ENCODE measurements at places on chromosomes 7 and 10.

- DNase-seq: peak; percentile 32
Measured at GRCh38 chr7:7795630-7796121, 77.3 kb upstream of the RPA3 start.

GRCh38 chr10:103855424-103855823, at the start of gene SH3PXD2A:
Gene SH3PXD2A (minus strand): TSS chr10:103855576. CDS start chr10:103855266, 310 bp downstream.
- no peak for DNase-seq

DNA sequence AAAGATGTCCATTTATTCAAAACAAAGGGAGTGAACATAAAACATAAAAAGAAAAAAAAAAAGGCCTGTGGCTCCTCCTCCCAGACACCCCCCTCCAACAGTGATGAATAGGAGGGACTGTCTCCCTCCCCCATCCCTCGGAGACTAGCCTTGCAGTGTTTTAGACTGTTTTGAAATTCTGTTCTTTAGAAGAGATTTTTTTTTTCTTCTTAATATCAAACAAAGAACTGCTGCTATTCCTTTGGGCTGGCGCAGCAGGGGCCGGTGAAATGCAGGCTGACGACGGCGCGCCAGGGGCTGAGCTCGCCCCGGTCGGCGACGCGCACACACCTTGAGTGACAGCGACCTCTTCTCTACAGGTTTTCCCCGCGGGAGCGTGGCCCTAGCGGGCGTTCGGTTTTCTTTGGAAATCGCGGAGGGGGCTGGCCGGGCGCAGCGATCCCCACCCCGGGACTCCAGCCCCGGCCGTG, at the start of gene LANCL2:
TSS of gene LANCL2 (plus strand) at position 133 of the 470 bp plus-strand sequence. CDS start 689 bp downstream, outside the sequence.
- DNase-seq: peak; percentile 17

DNA sequence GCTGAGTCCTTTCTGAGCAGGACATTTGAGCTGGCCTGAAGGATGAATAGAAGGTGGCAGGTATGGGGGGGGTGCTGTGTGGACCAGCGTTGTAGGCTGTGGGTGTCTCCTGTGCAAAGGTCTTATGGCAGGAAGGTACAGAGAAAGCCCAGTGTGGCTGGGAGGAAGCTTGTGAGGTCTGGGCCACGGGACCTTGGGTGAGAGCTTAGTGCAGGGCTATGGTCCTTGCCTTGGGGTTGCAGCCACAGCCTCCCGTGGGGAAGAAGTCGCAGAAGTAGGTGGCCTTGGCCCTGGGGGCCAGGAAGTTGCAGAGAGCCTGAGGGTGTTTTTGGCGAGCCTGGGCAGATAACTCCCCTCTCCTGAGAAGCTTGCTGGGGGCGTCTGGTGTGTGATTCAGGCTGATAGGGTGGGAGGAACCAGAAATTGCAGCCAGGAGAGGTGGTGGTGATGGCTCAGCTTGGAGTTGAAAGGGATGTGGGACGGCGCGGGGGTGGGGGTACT, 172.0 kb upstream of the TNRC18 start:
- no peak for DNase-seq

DNA sequence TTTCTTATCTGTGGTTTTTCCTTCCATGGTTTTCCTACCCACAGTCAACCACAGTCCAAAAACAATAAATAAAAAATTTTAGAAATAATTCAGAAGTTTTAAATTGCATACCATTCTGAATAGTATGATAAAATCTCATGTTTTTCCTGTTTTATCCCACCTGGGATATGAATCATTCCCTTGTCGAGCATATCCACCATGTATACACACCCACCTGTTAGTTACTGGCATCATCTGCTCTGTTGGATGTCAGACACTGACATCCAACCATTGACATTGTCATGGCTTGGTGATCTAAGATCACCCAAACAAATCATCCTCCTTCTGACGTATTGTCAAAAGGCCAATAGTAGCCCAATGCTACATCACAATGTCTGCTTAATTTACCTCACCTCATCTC, 749.8 kb downstream of the TNS3 start:
- no peak for DNase-seq

GRCh38 chr7:27564881-27565482, 97.7 kb downstream of the HIBADH start:
- no peak for DNase-seq

- DNase-seq: peak; percentile 87
Measured at GRCh38 chr7:137691566-137691965, 155.2 kb downstream of the DGKI start.

DNA sequence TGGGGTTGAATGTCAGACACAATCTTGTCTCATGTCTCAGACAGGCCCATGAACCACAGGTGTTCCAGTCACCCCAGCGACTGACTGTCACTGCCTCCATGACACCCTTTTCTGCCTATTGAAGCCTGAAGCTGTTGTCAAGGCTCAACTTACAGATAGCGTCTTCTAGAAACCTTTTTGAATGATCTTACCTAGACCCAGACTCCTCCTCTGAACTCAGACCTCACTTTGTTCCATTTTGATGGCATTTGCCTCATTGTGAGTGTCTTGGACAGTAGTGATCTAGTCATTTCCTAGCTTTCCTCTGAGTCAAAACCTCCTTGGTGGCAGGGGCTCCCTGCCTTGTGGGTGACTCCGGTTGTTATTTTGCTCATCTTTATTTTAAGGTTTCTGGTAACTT, 98.3 kb upstream of the AGK start:
- DNase-seq: no peak

GRCh38 chr7:4775848-4776623, 613 bp downstream of the AP5Z1 start:
- peak; percentile 45 for DNase-seq

Measured in renal cortical epithelial cell (primary cell).